ENCODE measurements at places on chromosomes 7 and 10. TPM values are rescaled to one million over a fixed set of nuclear protein-coding genes. Genes with fewer than 3 reads are reported as not detected.
A peak's percentile ranks its signal among the peaks of the same experiment; 100 is the strongest.

IQUB gene
- total RNA-seq = not detected

NRG3 gene
- total RNA-seq = not detected

DNA sequence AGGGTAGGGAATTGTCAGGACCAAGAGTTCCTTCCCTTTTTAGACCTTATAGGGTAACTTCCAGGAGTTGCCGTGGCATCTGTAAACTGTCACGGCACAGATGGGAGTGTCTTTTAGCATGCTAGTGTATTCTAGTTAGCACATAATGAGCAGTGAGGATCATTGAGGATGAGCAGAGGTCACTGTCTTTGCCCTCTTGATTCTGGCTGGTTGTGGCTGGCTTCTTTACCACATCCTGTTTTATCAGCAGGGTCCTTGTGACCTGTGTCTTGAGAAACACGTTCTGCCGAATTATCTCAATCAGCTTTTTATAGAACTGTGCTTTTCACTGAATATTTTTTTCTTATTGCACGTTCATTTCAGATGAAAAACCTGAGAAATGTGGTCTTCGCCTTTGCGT, 41.5 kb downstream of the MINPP1 start:
- peak overlapping the region; percentile 8 for H3K4me3 ChIP-seq
- no peak for DNase-seq
- H3K4me1 ChIP-seq = peaks cover 4% of the 10 kb centered on the region
- peaks cover 28% of the 10 kb centered on the region for H3K36me3 ChIP-seq
- no peak overlapping the region for H3K27ac ChIP-seq

DNA sequence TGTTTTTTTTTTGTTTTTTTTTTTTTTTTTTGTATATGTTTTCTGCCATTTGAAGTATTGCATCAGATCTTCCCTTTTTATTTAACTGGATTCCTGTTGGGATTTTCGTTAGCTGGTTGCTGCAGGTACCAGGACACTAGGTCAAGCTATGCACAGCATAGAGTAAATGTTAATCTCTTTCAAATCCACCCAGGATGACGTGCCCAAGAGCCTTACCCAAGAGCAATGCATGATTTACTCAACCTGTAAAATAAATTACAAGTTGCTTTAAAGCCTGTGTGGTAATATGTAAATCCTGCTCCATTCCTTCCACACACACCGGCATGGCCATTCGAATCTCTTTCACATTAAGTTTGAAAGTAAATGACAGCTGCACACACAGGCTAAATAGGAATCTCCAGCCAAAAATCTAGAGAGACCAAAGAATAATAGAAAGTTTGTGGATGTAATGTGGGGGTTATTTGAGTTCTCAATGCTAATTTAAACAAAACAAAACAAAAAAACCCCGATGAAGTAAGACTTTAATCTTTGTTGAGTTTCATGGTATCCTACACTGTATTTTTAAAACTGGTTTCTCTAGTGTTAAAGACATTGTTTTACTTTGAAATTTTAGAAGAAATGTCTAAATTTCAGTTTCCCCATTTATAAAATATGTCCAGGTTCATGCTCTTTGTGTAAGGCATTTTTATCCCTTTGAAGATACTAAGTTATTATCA, 167.9 kb downstream of the FRMD4A start:
- no peaks in the 10 kb centered on the region for H3K4me1 ChIP-seq
- H3K27ac ChIP-seq = no peak overlapping the region
- H3K4me3 ChIP-seq = no peak overlapping the region
- DNase-seq = no peak
- H3K36me3 ChIP-seq = no peaks in the 10 kb centered on the region

Data from activated naive CD8-positive, alpha-beta T cell treated with anti-CD3 and anti-CD28 coated beads, Interleukin-2, amount 10 ng/mL, durations not matched to agents 7 days and 5 days (primary cell).